Lower lobe of right lung (tissue), 2 donors: ENCODE measurements at places on chromosomes 12 and 14. TPM values are rescaled to one million over a fixed set of nuclear protein-coding genes. Genes with fewer than 3 reads are reported as not detected.

The CMKLR1 gene
- total RNA-seq = 25.6 TPM

DNA sequence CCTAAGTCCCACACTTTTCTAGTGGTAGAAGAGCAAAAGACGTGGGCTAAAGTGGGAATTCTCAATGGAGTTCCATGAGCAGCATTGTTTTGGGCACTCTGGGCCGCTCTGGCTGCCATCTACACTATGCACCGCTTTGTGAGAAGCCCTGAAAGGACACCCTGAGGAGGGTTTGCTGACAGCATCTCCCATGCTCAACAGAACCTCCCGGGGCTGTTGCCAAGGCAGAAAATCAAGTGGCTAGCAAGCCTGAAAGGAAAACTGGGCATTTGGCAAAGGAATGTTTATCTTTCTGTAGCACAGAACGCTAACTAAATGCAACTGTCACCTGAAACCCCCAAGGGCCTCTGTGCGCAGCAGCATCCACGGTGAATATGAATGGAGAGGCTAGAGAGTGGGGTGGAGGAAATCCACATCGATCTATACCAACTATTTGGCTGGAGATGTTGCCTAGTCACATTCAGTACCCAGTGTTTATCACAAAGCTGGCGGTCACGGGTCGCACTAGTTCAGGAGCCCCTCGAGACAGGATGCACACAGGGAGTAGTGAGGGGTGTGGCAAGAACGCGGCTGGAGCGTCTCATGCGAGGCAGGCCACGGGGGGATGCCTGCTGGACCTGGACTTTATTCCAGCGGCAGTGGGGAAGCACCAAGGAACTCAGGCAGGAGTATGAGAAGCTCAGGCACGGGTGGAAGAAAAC, 14.2 kb downstream of the APPL2 start:
- no peak for DNase-seq
- no peak overlapping the region for H3K4me3 ChIP-seq
- H3K27me3 ChIP-seq = no peaks in the 10 kb centered on the region
- H3K36me3 ChIP-seq = peaks cover 41% of the 10 kb centered on the region
- H3K4me1 ChIP-seq = peaks cover 44% of the 10 kb centered on the region

DNA sequence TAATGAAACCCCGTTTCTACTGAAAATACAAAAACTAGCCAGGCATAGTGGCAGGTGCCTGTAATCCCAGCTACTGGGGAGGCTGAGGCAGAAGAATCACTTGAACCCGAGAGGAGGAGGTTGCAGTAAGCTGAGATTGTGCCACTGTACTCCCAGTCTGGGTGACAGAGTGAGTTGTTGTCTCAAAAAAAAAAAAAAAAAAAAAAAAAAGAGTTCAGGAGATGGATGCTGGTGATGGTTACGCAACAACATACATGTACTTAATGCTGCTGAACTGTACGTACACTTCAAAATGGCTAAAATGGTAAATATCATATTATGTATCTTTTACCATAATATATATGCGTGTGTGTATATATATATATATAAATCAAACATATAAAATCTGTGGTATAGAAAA, 29.0 kb downstream of the ACTN1 start:
- H3K27me3 ChIP-seq = no peaks in the 10 kb centered on the region
- H3K4me1 ChIP-seq = peaks cover 94% of the 10 kb centered on the region
- DNase-seq = no peak
- H3K36me3 ChIP-seq = no peaks in the 10 kb centered on the region

DNA sequence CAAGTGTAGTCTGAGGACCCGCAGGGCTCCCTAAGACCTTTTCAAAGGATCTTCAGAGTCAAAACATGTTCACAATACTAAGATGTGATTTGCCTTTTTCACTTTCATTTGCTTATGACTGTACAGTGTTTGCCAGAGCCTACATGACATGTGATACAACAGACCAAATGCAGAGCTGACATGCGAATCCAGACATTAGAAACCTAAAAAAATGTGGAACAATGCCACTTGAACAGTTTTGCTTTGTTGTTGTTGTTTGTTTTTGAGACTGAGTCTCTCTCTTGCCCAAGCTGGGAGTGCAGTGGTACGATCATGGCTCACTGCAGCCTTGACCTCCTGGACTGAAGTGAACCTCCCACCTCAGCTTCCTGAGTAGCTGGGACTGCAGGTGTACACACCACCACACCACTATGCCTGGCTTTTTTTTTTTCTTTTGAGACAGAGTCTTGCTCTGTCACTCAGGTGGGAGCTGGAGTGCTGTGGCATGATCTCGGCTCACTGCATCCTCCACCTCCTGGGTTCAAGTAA, 5.3 kb upstream of the RAB35 start:
- H3K4me1 ChIP-seq = peaks cover 34% of the 10 kb centered on the region
- H3K4me3 ChIP-seq = no peak overlapping the region
- no peak for DNase-seq
- no peak overlapping the region for H3K27ac ChIP-seq
- no peaks in the 10 kb centered on the region for H3K27me3 ChIP-seq

DNA sequence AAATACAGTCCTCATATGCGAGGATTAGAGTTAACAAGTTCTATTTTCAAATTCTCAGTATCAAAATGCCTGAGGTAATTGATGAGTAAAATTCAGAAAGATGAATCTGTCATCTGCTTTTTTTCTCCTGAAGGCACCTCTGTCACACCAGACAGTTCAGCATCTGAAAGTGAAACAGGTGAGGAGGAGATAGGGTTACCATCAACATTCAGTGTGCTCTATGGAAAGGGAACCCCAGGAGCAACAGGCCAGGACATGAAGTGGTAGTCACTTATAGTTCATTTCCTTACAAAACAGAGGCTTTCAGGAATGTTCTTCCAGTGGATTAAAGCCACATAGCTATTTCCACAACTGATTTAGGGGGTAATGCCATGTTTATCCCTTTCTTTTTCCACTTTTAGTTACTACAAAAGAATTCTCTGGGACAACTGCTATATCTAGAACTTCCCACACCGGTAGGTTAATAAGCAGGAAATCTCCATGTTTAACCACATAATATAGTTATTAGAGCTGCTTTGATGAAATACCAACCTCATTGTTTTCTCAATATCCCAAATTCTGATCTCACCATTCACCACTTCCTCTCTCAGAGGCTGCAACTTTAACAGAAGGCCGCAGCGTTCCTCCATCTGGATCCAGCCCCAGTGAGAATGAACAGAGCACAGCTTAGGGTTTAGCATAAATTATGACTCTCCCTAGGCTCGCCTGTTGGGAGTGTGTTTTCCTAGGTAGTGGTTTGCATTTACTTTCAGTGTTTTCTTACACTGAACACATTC, 177.0 kb upstream of the CNTN1 start:
- no peak overlapping the region for H3K4me3 ChIP-seq
- no peaks in the 10 kb centered on the region for H3K36me3 ChIP-seq
- H3K27ac ChIP-seq = no peak overlapping the region

The RNASE2 gene
- 6.0 TPM for total RNA-seq

- no peaks in the 10 kb centered on the region for H3K4me1 ChIP-seq
- no peaks in the 10 kb centered on the region for H3K27me3 ChIP-seq
- no peak overlapping the region for H3K4me3 ChIP-seq
- H3K27ac ChIP-seq = no peak overlapping the region
- DNase-seq = no peak
Measured at GRCh38 chr14:99698236-99698635, 14.1 kb downstream of the CYP46A1 start.

DNA sequence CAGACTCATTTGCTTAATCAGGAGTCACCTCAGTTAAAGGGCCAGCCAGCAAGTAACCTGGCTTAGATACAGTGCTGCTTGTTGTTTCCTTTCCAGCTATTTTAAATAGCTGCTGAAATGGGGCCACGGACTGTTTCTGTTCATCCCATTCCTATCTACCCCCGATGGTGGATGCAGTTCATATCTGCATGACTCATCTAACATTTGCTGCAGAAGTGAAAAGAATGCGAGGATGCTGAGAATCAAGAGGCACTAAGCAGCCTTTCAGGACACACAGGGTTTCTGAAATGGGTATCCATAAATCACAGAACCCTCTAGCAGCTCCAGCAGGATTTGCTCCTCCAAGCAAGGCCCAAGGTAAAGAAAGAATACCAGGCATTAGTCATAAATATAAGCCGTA, 60.2 kb upstream of the RTRAF start:
- no peaks in the 10 kb centered on the region for H3K36me3 ChIP-seq
- DNase-seq = no peak
- H3K4me1 ChIP-seq = no peaks in the 10 kb centered on the region
- no peak overlapping the region for H3K27ac ChIP-seq

- no peak overlapping the region for H3K27ac ChIP-seq
- peaks cover 7% of the 10 kb centered on the region for H3K27me3 ChIP-seq
- DNase-seq = no peak
- H3K4me1 ChIP-seq = no peaks in the 10 kb centered on the region
Measured at GRCh38 chr12:130097798-130098255, 64.4 kb upstream of the FZD10 start.

DNA sequence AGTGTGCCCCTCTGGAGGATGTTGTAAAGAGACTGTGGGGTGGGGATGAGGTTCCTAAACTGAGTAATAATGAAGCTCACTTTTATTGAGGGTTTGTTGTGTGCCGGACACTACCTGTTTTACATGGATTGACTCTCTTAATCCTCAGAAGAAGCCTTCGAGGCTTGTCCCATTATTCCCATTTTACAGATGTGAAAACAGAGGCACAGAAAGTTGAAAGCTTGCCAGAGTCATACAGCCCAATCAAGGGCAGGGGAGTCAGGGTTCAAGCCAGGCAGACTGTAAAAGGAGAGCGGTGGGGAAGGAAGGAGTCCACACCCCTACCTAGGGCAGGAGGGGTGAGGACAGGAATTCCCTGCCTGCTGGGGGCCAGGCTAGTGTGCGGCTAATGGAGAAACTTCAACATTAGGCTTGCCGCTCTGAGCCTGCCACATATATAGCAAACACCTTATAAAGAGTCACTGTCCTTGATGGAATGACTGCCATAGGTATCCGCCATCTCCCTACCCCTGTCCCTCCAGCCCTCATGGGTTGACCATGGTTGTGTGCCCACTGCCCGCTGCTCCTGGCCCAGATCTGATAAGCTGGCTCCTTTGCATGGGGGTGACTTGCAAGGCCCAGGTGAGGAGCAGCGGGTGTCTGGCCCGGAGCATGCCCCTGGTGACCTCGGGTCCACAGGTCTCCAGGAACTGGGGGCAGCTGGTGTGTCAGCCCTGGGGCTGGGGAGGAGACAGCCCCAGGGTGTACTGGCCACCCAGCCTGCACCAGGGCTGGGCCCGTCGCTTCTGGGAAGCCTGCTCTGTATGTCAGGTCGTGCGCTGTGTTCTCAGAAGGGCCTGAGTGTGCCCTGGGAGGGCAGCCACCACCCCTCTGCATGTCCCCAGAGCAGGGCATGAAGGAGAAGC, 12.2 kb downstream of the ORAI1 start:
- no peak overlapping the region for H3K27ac ChIP-seq
- H3K4me3 ChIP-seq = no peak overlapping the region
